ENCODE measurements at places on chromosomes 1 and 21. TPM values are rescaled to one million over a fixed set of nuclear protein-coding genes. Genes with fewer than 3 reads are reported as not detected.

GRCh38 chr1:116321766-116322175 lies 51.3 kb upstream of the ATP1A1 start:
- H3K4me1 ChIP-seq, result no peaks in the 10 kb centered on the region
- no peaks in the 10 kb centered on the region for H3K27me3 ChIP-seq
- no peaks in the 10 kb centered on the region for H3K36me3 ChIP-seq
- H3K4me3 ChIP-seq, result no peak overlapping the region

GRCh38 chr21:26783466-26784195 lies 61.6 kb downstream of the ADAMTS1 start:
- no peaks in the 10 kb centered on the region for H3K27me3 ChIP-seq
- H3K4me1 ChIP-seq, result peaks cover 12% of the 10 kb centered on the region
- no peaks in the 10 kb centered on the region for H3K36me3 ChIP-seq
- no peak overlapping the region for H3K4me3 ChIP-seq

DNA sequence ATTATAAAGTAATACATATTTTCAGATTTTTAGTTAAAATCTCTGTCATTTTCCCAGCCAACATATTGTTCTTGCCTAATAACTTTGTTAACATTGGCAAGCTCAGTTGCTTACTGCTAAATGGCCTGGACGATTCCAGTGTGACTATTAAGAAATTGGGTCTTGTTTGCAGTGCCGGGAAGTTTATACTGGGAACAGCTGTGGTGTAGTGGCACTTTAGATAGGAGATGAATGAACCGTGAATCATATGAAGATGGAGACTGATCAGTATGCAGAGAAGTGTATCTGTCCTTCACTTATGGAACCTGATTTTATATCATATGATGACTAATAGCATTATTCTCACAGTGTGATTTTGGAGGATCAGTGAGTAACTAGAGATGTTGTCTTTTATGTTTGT lies 3.3 kb downstream of the CHRM3 start:
- no peak for DNase-seq
- H3K4me1 ChIP-seq, result no peaks in the 10 kb centered on the region
- no peaks in the 10 kb centered on the region for H3K36me3 ChIP-seq
- H3K27ac ChIP-seq, result no peak overlapping the region
- H3K4me3 ChIP-seq, result no peak overlapping the region

The CCDC190 gene
- total RNA-seq, result not detected

The LENEP gene
- total RNA-seq, result not detected
